ENCODE measurements at places on chromosomes 3 and 15.

DNA sequence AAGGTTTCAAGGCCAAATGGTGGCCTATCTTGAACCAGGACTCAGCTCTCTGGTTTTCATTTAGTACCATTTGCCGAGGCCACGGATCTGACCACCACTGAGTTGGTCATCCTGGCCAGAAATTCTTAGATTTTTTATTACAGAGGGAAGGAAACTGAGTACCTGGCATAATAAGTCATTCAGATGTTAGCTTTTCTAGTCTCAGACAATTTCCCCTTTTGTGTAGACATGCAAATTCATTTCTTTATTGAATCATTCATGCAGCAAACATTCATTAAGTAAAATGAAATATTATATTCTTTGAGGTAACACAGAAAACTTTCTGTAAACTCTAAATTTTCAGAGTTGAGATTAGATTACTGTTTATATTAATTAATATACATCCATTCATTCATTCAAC, 223.7 kb downstream of the PDCD6IP start:
- no peak for DNase-seq

DNA sequence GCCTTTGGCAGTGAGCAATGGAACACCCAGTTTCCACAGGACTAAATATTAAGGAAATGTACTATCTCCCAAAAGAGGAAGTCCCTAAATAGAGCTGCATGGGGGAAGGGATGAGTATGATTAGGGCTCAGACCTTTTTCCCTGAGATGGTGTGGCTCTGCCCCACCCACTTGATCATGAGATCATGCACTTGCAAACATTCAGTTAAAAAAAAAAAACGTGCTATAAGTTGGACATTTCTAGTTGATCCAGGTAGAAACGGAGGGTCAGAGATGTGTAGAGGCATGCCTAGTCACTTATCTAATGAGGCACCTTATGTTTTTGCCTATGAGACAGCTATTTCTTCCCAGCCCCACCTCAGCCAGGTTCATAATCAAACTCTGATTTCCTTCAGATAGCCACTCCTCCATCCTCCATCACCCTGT, 24.5 kb upstream of the SSR3 start:
- DNase-seq: no peak

GRCh38 chr3:114569186-114569585, 275.4 kb downstream of the TIGIT start:
- no peak for DNase-seq

GRCh38 chr3:125349556-125350165, 25.5 kb downstream of the ZNF148 start:
- no peak for DNase-seq

GRCh38 chr15:43508991-43509659, 8.3 kb upstream of the MAP1A start:
- peak; percentile 86 for DNase-seq

- no peak for DNase-seq
Measured at GRCh38 chr3:178436773-178437172, 99.5 kb upstream of the KCNMB2 start.

DNA sequence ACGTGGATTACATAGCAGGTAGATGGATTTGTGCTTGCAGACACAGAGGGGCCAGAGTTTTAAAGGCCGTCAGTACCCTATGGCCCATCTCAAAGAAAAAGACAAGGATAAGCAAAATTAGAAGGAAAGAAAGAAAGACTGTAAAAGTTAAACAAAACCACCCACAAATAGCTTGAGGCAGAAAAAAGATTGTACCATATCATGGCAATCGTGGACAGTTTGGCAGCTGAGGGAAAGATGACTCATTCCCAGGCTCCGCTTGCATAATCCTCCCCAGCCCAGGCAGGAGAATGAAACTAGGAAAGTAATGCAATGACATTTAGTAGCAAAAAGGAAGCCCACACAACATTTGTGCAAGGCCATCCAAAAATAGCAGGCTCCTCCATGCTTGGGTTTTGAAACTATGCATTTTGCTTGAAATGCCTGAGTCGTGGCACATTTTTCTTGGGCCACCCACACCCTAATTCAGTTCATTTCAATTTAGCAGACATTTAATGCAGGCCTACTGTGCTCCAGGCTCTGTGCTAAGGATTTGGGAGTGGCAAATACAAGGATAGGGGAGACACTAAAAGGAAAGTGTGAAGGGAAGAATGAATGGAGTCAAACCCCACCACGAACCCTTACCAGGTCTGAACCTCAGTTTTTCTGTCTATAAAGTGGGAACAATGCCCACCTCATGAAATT, 40.9 kb upstream of the SMAD3 start:
- peak; percentile 92 for DNase-seq
